AG04449 (cell line): ENCODE measurements at places on chromosomes 16 and 17.

GRCh38 chr17:48722201-48722907 lies at the start of gene PRAC1:
Gene PRAC1 (minus strand): TSS chr17:48722518. CDS start chr17:48722392, 126 bp downstream.
- no peak for DNase-seq

DNA sequence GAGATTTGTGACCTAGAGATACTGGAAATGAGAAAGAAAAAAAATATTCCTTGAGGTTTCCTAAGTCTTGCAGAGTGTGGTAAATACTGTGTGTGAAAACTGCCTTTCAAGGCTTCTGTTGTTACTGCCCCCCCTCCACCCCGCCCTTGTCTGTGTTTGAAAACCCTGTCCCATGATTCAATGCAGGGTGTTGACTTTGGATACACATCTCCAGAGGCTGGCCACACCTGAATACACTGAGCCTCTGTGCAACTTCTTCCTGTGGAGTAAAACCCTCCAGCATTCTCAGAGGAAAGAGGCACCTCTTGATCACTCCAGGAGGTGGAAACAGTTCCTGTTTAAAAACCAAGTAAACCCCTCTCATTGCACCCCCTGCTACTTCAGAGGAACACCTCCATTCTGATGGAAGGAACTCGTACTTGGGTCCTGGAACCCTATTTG lies 123.0 kb upstream of the CACNG5 start:
- DNase-seq = no peak

DNA sequence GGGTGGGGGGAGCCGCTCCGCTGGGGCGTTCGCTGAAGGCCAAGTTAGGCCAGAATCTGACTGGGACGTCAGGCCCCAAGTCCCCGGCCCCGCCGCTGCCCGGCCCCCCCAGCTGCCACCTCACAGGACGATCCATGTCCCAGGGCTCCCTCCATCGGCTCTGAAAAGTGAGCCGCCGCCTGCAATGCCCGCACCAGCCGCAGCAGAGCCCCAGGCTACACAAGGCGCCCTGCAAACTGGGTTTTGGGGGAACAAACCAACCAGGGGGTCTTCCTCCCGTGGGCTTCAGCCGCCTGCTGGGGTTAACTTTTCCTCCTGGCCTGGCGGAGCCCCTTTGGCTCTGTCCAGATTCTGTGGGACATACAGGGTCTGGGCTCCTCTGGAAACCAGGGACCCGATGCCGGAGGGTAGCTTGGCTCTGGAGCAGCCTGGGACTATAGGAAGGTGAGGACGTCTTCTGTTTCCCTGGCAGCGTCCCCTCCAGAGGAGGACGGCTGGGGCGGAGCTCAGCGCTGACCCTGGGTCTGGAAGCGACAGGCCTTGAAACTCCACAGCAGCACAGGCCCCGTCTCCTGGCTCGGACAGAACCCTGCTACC lies 835 bp downstream of the NME4 start:
- DNase-seq = no peak

DNA sequence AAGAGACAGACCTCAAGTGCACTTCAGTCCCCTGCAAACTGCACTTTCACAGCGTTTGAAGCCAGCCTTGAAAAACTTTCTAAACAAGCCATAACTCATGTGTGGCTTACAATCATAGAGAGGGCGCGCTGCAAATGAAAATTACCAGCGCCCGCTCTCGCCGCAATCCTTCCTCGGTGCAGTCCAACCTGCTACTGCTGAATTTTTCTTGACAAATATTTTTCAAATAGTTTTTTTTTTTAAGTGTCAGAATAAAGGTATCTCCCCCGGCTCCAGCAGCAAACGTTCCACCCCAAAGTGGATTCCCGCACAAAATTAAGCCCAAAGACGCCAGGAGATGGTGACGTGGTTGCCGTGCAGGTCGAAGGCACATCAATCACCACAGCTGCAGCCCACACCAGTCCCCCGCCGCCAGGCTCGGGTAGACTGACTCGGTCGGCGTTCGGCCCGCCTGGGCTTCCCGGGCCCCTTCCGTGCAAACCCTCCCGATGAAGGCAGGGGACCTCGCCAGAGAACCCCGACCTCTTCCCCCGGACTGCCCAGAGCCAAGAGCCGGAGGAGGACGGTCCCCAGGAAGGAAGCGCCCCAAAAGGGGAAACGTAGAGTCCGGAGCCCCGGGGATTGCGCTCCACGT lies 630 bp downstream of the GRB2 start:
- no peak for DNase-seq

DNA sequence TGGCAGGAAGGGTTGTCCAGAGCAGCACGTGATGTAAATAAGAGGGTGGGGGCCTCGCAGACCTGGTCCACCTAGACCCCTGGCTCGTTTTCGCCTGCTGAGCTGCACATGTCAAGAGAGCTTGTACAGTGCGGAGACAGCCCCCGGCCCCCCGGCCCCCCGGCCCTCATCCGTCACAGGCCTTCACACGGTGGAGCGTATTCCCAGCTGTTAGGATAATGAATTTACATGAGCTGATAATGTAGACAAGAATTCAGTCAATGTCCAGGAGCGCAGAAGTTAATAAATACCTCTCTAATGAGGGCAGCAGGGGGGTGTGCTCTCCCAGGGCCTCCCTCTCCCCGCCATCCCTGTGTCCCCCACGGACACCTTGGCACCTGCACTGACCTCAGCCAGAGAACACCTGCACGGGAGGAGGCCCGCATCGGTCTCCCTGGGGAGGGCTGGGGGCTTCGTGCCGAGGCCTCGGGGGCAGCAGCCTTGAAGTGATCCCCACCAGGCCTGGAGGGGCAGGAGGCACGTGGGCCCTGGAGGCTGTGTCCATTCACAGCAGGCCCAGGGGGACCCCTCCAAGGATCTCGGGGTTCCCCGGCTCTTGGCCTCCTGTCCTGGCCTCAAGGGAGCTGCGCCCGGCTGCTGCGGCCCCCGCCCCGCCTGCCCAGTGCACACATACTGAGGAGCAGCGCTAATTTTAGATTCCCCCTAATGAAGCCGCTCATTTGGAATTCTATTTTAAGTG lies 14.6 kb downstream of the GSE1 start:
- DNase-seq = no peak

DNA sequence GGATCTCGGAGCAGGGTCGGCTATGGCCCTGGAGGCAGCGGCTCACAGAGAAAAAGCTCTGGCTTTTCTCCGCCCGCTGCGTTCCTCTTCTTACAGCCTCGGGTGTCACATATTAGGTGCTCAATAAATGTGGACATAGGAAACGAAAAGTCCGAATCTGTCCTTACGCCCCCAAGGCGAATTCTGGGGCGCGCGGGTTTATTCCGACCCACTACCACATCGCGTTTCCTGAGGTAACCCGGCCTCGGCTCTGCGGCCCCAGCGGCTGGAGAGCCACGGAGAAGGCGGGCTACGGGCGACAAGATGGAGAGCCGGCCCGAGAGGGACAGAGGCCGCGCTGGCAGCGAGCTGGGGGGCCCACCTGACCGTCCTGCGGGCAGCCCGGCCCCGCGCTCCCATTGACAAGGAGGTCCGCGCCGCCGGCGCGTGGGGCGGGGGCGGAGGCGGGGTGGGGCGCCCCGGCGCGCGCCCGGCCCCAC lies 573 bp upstream of the GNAO1 start:
- DNase-seq = no peak

DNA sequence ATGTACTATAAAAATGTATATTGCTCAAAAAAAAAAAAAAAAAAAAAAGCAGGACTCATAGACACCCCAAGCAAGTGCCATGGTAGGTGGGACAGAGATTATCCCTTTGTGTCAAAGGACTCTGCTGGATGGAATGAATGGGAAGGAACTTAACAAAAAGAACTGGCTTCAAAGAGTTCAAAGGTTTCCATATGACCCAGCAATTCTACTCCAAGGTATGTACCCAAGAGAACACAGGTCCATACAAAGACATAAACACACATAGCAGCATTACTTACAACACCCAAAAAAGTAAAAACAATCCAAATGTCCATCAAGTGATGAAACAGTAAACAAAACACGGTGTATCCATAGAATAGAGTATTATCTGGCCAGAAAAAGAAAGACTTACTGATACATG lies 255.2 kb downstream of the SLC39A11 start:
- DNase-seq = no peak

DNA sequence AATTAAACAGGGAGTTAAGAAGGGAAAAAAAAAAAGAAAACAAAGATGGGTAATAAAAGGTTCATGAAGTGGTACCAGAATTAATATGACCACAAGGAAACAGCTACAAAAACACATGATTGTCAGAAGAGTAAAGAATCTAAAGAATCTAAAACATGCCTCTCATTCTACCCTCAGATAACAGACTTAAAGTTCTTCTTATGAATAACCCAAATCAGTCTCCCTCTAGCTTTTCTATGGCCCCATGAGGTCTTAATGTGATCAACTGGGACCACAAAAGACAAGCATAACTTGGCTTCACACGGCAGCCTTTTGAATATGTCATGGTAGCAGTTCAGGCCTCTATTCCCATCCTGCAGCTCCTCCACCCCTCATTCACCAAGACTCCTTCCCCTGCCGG lies 6.9 kb downstream of the MYH10 start:
- DNase-seq = no peak
